Esophagus mucosa (tissue), 1 donor: ENCODE measurements at places on chromosomes 7 and 10. TPM values are rescaled to one million over a fixed set of nuclear protein-coding genes. Genes with fewer than 3 reads are reported as not detected.
A peak's percentile ranks its signal among the peaks of the same experiment; 100 is the strongest.

- no peak for ATAC-seq
Measured at GRCh38 chr10:20181434-20181833, 365.2 kb downstream of the PLXDC2 start.

DNA sequence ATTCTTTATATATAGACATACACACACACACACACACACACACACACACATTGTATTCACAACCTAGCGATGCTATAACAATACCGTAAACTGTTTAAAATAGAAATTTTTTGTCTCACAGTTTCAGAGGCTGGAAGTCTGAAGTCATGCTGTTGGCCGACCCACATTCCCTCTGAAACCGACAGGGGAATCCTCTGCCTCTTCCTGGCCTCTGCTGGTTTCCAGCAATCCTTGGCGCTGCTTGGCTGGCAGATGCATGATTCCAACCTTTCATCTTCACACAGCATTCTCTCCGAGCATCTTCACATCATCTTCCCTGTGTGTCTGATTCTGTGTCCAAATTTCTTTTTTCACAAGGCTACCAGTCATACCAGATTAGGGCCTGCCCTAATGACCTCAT lies 94.8 kb downstream of the CCDC71L start:
- ATAC-seq: no peak

DNA sequence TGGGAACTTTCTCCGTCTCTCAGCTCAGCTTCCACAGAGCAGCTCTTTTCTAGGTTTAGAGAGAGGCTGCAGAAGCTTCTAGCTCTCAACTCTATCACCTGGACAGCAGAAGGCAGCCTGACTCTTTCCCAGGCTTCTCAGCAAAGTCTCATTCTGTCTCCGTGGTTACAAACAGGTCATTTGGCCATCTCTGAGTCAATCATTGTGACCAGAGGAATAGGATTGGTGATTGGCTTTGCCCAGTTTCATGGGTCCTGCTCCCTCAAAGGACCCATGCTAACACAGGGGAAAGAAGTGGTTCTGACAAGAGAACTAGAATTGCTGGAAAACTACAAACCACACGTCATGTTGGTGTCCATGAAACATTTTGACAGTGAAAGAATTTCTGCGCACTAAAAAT lies 43.6 kb downstream of the PRR15 start:
- ATAC-seq: no peak

DNA sequence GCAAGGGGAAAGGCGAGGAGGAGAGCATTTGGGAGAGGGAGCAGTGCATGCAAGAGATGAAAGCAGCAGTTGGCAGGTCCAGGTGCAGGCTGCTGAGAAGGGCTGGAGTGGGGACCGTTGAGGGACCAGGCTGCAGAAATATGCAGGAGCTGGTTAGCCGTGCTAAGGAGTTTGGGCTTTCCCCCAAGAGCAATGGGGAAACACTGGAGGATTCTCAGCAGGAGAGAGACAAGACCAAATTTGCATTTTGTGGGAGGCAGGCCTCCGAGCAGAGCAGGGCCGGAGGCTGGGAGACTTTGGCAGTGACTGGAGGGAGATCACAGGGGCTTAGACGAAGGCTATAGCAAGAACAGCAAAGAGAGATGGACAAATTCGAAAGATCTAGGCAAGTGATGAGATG lies 11.8 kb downstream of the BTBD16 start:
- no peak for ATAC-seq

DNA sequence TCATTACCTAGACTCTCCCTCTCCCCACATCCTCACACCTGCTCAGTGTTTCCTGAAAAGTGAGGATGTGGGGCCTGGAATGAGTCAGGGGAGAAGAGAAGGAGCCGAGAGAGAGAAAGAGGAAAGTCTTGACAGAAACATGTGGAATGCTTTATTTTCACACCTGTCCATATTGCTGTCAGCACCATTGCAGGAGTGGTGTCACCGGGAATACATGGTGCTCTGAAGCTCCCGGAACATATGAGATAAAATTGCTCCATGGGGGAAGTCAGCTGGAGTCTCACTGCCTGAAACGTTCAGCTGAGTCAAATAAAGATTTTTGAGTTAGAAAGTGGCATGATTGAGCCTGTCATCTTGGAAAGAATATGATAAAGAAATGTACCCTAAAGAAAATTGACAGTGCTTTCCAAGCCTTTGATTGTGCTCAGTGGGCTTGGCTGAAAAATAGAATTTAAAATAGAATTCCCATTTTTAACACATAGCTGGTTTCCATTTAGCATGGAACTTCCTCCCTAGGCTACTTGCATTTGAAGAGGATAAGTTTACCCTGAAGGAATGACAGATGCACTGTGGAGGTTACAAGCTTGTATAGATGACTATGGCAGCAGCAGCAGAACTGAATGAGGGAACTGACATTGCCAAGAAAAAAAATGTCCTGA lies 182.4 kb downstream of the PCLO start:
- ATAC-seq: no peak

DNA sequence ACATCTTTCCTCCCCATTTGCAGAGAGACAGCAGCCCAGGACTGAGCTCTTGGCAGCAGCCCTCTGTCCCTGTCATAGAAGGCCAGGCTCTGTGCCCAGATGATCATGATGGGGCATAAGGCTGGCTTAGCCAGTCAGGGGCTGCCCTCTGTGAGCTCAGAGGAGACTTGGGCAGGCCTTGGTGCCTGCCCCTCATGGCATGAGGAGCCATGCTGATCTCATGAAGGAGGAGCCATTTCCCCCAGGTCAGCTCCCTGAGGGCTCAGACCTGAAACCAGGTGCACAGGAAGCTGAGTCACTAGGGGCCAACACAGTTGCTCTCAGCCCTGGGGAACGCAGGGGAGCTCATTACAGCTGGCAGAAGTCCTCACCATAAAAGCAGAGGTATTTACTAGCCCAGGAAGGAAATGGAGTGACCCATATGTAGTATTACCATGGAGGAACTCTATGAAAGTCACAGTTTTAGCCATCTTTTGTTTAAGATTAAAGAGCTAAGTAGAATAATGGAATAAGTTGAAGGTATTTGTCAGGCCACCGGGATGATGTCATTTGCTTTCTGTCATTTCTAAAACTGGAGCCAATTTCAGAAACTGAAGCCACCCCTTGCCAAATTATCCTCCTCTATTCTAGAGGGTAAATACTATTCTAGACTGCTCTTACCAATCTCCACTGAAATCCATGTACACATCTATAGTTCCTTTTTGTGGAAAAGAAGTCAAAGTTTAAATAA lies 362.4 kb upstream of the ZNF32 start:
- ATAC-seq: peak; percentile 18

- ATAC-seq: no peak
Measured at GRCh38 chr7:2928613-2929311, 84.7 kb upstream of the GNA12 start.

- no peak for ATAC-seq
Measured at GRCh38 chr10:129945064-129945463, 19.0 kb downstream of the EBF3 start.

DNA sequence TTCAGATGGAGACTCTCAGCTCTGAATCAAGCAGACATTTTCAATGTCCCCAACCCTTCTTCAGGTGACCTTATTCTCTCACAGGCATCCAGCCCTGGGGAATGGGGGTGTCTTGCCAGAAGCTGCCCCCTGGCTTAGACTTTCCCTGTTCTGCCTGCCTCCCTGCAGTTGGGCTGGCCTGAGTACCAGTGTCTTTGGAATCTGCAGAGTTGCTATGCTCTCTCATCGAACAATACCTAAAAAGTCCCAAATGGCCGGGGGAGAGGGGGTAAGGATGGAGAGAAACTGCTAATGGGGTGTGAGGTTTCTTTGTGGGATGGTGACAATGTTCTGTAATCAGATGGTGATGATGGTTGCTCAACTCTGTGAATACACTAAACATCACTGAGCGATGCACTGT lies 20.6 kb downstream of the SLC18A2 start:
- no peak for ATAC-seq

GRCh38 chr7:150974468-150975391 lies 3.4 kb downstream of the KCNH2 start:
- peak; percentile 52 for ATAC-seq

PNPLA8 gene
- 19.7 TPM for total RNA-seq

IKZF1 gene
- total RNA-seq: 2.1 TPM

GRID2IP gene
- total RNA-seq: 0.12 TPM

BMS1 gene
- 10.0 TPM for total RNA-seq
